Activated T-cell treated with anti-CD3 and anti-CD28 coated beads for 1 hour (primary cell): ENCODE measurements at places on chromosomes 16 and 17.

- DNase-seq = no peak
Observed at GRCh38 chr17:12727076-12727760, 61.5 kb downstream of the MYOCD start.

DNA sequence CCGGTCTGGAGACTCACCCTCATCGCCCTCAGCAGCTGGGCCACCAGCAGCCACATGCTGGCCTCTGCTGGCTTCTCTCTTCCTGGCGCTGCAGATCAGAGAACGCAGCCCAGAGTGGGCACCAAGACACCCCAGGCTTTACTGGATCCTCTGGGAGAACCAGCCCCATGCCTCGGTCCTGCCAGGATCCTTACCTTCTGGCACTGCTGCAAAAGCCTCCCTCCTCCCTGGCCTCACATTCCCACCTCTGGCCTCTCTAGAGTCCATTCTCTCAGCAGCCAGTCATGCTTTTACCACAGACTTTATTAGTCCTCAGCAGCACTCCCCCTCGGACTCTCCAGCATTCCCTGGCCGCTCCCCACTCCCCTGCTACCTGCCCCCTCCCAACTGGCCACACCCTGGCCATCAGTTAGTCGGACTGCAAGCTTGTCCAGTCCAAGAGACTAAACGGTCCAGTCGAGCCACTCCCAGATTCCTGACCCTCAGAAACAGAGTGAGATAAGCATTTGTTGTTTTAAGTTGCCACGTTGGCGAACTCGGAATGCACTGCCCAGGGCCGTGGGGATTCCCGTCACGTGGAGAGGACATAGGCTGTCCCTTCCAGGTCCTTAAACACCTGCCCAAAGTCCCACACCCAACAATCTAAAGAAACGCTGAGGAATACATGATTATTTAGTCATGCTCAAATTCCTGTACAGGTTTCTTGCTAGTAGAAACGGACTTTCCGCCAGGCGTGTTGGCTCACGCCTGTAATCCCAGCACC, 5.9 kb upstream of the SPG7 start:
- DNase-seq = no peak

GRCh38 chr16:57906382-57907316, 64.3 kb downstream of the CNGB1 start:
- DNase-seq = peak; percentile 11

DNA sequence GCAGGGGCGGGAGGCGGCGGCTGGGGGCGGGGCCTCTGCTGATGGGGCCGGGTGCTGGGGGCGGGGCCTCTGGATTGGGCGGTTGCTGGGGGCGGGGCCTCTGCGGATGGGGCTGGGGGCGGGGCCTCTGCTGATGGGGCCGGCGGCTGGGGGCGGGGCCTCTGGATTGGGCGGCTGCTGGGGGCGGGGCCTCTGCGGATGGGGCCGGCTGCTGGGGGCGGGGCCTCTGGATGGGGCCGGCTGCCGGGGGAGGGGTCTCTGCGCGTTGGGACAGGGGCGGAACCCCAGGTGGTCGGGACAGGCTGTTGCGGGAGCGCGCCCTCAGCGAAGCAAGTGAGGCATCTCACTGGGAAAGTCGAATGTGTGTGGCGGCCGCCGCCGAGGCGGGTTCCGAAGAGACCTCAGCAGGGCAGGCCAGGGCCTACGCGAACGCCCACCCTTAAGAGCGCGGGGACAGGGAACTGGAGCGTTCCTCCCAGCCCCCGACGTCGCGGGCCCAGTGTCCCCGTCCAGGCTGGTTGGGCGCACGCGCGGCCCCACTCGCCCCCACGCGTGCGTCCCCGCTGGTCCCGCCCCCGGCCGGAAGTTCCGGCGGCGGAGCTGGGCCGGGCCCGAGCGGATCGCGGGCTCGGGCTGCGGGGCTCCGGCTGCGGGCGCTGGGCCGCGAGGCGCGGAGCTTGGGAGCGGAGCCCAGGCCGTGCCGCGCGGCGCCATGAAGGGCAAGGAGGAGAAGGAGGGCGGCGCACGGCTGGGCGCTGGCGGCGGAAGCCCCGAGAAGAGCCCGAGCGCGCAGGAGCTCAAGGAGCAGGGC, at the start of gene STUB1:
TSS of gene STUB1 (plus strand) at position 597 of the 811 bp plus-strand sequence. CDS start at position 713, 116 bp downstream.
- DNase-seq = peak; percentile 82

GRCh38 chr17:10048629-10049350, 143.7 kb upstream of the RCVRN start:
- DNase-seq = no peak

DNA sequence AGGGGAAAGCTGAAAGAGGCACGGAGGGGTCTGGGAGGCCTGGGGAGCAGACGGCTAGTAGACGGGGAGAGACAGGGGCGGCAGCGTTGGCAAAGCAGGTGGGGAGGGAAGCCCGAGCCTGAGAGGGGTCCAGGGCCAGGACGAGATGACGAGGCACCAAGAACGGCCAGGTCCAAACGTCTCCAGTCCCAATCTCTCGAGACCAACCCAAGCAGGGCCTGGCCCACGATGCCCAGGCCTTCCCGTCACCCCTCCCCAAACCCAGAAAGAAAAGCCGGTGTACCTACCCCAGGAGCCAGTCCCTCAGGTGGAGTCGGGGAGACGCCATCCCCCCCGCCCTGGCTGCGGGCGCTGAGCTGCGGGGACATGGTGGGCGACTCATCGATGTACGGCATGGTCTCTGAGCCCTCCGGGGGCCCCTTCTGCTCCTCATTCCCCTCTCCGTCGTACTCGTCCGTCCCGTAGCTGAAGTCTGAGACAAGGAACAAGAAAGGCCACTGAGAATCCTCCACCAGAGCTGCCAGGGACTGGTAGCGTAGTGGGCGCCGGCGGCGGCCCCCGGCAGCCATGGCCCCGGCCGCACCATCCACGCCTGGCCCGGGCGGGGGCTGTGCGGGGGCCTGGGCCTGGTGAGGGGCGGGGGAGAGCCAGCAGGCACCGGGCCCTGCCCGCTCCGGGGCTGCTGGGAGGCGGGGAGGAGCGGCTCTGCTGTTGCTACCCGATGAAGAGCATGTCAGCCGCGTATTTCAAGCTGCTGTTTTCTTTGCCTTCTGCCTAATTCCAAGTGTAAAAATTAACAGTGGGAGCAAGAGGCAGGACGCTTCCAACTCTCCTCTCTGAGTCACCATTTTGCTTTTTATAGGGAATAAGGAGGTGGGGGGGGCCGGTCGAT, 54.6 kb downstream of the ABR start:
- no peak for DNase-seq

GRCh38 chr17:77461277-77462057, 320.7 kb downstream of the SEC14L1 start:
- DNase-seq = no peak

DNA sequence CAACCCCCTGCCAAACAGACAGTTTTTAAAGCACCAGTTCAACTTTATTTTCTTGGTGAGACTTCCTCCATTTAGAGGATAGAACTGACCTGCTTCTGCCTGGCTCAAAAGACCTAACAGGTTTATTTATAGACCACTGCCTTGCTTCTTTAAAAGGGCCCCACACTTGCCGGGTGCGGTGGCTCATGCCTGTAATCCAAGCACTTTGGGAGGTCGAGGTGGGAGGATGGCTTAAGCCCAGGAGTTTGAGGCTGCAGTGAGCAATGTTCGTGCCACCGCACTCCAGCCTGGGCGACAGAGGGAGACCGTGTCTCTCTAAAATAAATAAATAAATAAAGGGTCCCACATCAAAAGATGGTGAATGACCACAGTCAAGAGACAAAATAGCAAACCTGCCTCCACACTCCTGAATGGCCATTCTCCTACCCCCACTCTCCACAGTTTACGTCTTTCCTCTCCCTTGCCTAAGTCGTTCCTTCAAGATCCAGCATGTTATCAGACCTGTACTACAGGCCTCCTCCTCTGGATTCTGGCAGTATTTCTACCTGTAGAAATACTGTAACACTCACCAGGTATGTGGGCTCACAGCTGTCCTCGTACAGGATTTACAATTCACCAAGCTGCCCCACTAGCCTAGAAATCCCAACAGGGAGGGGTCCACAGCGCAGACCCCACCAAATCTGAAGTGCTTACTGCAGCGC, 95.6 kb downstream of the SMG6 start:
- DNase-seq = no peak

GRCh38 chr17:76735006-76735405, 2.1 kb downstream of the SRSF2 start:
- DNase-seq = no peak

GRCh38 chr17:36687736-36688135, 86.4 kb downstream of the MRM1 start:
- no peak for DNase-seq

DNA sequence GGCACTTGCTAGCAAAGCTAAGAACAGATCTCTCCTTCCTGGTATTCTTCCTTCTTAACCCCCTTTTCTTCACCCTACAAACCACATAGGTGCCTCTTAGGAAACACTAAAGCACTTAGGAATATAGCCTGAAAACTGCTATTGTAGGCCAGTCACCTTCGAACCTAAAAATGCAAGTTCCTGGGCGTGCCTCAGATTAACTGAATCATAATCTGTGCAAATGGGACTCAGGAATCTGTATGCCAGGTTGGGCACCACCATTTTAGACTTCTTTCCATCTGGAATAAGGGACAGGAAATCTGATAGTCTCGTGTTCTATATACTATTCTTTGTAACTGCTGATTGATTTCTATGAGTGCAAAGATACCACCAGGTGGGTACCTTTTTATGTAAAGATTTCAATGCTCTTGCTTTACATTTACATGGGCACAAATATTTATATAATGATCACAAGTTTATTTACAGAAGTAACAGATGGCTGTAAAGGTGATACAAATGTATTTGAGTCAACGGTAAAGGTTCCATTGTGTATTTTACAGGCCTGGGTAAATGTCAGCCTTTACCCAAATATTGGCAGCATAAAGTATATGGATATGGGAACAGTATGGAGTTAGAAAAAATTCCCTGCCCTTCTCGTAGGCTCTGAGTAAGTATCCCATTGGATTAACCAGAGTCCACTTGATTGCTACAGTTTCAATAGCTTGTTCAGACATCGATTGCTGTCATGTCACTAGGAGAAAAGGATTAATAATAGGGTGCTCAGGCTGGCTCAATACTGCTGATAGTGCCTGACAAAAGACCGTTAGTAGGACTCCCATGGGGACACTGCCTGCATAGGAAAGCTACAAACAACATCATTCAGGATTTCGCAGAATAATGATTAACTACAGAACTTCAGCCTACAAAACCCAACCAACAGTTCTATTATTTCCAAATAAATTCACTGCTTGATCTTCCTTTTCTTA, 124.7 kb downstream of the SNX11 start:
- DNase-seq = no peak

DNA sequence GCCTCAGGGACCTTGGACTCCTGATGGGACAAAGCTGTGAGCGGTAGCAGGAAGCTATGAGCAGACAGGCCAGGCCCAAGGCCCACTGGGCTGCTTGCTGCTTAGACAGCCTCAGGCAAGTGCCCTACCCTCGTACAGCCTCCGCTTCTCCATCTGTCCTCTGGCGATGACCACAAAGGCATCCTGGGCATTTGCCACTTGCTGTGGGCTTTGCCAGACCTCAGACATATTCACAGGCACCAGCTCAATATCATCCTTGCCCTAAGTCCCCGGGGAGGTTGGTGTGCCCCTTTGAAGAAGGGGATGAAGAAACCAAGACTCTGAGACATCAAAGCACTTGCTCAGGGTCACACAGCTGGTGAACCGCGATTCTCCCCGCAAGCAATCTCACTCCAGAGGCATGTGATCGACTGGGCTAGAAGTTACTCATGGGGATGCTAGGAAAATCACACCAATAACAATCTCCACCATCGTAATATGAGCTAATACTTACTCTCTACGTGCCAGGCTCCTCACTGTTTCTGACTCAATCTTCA, 21.7 kb downstream of the PPL start:
- DNase-seq = no peak

DNA sequence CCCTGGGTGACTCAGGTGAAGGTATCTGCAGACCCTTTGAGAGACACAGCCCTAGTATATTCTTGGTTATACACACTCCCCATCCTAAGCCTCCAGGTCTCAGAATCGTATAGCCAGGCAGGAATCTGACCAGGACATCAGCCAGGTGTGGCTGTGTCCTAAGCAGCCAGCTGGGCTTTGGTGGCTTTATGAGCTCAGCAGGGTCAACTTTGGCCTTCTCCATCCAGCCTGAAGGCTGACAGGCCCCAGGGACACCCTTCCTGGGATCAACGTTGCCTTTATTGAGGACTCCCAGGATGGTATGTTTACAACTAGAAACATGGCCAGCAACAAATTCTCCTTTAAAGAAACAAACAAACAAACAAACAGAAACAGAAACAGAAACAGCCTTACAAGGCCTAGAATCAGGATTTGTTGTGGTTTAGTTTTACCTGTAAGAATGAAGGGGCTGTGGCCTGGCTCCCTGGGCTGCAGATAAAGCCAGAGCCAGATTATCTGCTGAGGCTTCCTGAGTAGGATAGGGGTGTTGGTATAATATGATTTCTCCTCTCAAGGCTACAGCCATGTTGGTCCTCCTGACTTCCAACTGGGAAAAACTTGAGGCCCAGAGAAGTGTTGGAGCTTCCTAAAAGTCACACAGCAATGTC, 8.5 kb downstream of the KIF19 start:
- no peak for DNase-seq

DNA sequence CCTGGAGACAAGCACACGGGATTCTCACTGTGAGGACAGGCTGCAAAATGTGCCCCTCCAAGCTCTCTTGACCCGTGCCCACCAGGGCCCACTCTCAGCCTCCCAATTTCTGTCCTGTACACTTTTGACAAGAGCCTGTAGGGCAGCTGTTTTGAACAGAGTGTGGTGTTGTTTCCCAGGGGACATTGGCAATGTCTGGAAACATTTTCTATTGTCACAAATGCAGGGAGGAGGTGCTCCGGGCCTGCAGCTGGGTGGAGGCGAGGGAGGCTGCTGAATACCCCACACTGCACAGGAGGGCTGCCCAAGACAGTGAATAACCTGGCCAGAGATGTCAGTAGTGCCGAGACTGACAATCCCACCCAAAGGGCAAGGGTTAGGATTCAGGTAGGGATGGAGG, 10.5 kb downstream of the CEP295NL start:
- DNase-seq = no peak

DNA sequence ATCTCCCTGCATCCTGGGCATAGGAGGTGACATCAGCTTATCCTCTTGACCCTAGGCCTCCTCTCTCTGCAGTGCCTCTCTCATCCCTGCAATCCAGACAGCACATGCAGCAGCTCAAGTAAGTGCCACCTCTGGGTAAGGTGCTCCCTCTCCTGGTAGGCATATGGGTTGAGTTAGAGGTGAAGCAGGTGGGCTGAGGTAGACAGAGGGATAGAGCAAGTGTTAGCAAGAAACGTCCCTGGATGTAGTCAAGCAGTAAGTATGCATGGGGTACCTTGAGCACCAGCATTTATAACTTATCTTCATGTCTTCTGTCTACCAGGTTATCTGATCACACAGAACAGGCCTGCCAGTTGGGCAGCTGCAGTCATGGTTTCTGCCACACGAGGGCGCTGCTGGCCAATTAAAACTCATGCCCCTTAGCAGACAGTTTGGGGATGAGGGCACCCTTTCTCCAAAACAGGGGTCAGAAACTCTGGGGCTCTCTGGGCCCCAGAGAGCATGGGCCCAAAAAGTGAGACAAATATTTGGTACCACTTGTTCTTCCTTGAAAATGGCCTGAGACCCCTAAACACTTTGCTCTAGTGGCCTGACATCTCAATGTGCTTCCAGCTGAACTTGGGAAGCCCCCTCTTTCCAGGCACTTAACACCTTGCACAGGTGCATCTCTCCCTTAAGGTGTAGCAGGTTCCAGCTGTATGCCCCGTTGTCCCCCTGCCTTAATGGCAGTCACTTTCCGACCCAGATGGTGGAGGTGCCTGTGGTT, 59.8 kb downstream of the NEUROD2 start:
- peak; percentile 72 for DNase-seq
